Tibial nerve (tissue), 4 donors: ENCODE measurements at places on chromosomes 3 and 15.
A peak's percentile ranks its signal among the peaks of the same experiment; 100 is the strongest.

DNA sequence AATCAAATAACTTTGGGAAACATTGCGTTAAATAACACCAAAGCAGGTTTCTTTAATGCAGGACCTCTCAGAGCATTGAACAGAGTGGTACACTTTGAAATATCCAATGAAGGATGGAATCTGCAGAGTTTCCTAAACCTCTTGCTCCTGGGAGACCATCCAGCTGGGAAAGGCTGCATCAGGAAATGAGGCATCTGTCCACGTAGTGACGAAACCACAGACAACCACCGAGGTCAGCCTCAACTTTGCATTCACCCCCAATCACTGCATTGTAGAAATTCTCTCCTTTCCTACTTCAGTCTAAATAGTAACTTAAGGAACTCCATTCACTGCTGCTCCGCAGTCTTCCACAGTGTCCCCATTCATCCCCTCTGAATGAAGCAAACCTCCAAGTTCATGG lies 41.5 kb upstream of the CDV3 start:
- no peaks in the 10 kb centered on the region for H3K36me3 ChIP-seq
- DNase-seq: no peak
- H3K27ac ChIP-seq: no peak overlapping the region
- H3K4me1 ChIP-seq: peaks cover 17% of the 10 kb centered on the region
- no peaks in the 10 kb centered on the region for H3K27me3 ChIP-seq

DNA sequence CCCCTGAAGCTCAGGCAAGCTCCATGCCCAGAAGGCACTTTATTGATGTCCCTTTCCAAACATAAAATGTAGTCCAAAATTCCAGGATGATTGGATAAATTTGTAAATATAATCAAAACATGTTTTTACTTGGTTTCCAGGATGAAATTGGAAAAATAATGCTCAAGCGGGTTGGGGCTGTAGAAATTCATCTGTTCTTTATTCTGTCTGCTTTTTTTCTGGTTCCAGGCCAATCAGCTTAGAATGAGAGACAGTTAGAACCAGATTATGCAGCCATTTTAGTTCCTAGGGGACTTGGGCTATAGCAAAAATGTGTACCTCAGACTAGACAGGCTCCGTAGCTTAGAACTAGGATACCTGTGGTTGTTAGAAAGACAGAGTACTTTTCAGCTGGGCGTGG lies 450.8 kb downstream of the MCTP2 start:
- no peaks in the 10 kb centered on the region for H3K4me1 ChIP-seq
- H3K27me3 ChIP-seq: no peaks in the 10 kb centered on the region
- H3K27ac ChIP-seq: no peak overlapping the region
- no peaks in the 10 kb centered on the region for H3K36me3 ChIP-seq
- H3K4me3 ChIP-seq: no peak overlapping the region
- no peak for DNase-seq

- H3K27me3 ChIP-seq: no peaks in the 10 kb centered on the region
- peaks cover 52% of the 10 kb centered on the region for H3K4me1 ChIP-seq
Observed at GRCh38 chr15:75693501-75694240, 19.0 kb downstream of the CSPG4 start.

GRCh38 chr3:160478338-160478737 lies 28.8 kb upstream of the TRIM59 start:
- H3K36me3 ChIP-seq: no peaks in the 10 kb centered on the region
- no peaks in the 10 kb centered on the region for H3K4me1 ChIP-seq
- H3K27ac ChIP-seq: no peak overlapping the region
- H3K4me3 ChIP-seq: no peak overlapping the region

DNA sequence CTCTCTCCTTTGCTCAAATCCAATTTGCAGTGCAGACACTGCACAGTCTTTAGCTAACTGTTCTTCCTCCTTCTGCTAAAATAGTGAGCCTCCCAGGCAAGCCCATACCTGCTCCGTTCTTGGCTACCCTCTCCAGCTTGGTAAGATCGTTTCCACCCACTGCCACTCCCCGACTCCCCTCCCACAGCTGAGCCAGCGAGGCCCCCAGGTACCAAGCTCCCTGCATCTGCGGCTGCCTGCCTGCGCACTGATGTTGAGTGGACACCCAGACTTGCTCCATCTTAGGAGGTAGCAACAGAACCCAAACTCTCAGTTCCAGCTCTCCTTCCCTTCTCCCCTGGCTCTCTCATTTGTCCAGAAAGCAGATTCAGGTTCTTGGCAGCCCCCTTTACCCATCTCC lies 7.9 kb upstream of the TNK2 start:
- H3K27me3 ChIP-seq: no peaks in the 10 kb centered on the region
- H3K36me3 ChIP-seq: no peaks in the 10 kb centered on the region

DNA sequence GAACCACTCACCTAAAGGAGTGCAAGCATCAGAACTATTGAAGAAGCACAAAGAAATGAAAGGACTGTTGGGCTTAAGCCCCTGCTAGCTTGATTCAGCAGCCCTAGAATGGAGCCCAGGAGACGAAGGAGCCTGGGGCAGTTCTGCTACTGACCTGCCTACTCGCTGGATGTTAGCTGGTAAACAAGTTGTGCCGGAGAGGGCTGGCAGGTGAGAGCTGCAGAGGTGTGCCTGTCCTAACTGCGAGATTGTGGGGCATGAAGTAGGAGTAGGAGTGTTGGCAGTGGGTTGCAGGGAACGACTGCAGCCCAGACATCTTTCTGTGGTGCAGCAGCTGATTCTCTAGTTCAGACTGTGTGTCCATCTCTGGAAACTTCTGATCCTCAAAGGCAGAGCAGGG lies 75.2 kb upstream of the GSK3B start:
- no peak for DNase-seq
- H3K4me1 ChIP-seq: no peaks in the 10 kb centered on the region
- no peaks in the 10 kb centered on the region for H3K36me3 ChIP-seq
- no peak overlapping the region for H3K4me3 ChIP-seq

- no peak overlapping the region for H3K27ac ChIP-seq
- no peaks in the 10 kb centered on the region for H3K27me3 ChIP-seq
- H3K4me1 ChIP-seq: peaks cover 48% of the 10 kb centered on the region
- DNase-seq: no peak
Observed at GRCh38 chr3:52707585-52707984, 1.7 kb downstream of the SPCS1 start.

- no peak overlapping the region for H3K27ac ChIP-seq
- DNase-seq: peak; percentile 75
- no peaks in the 10 kb centered on the region for H3K36me3 ChIP-seq
- no peaks in the 10 kb centered on the region for H3K4me1 ChIP-seq
- H3K27me3 ChIP-seq: no peaks in the 10 kb centered on the region
Observed at GRCh38 chr3:56251343-56251945, 216.8 kb downstream of the ERC2 start.

DNA sequence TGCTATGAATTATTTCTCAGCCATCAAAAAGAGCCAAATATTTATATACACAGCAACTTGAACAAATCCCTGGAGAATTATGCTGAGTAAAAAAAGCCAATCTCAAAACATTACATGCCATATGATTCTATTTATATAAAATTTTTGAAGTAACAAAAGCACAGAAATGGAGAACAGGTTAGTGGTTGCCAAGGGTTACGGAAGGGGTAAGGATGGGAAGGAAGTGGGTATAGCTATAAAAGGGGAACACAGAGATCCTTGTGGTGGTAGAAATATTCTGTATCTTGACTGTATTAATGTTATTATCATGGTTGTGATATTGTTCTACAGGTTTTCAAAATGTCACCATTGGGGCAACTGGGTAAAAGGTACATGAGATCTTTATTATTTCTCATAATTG lies 62.3 kb upstream of the ASB14 start:
- no peak overlapping the region for H3K27ac ChIP-seq
- no peaks in the 10 kb centered on the region for H3K36me3 ChIP-seq
- DNase-seq: no peak
- no peaks in the 10 kb centered on the region for H3K27me3 ChIP-seq
- H3K4me1 ChIP-seq: no peaks in the 10 kb centered on the region

GRCh38 chr3:13111873-13112520 lies 38.8 kb upstream of the IQSEC1 start:
- DNase-seq: no peak
- H3K27ac ChIP-seq: no peak overlapping the region
- no peak overlapping the region for H3K4me3 ChIP-seq
- no peaks in the 10 kb centered on the region for H3K36me3 ChIP-seq
- no peaks in the 10 kb centered on the region for H3K4me1 ChIP-seq
- H3K27me3 ChIP-seq: no peaks in the 10 kb centered on the region

- H3K27ac ChIP-seq: peak overlapping the region; percentile 98
- no peaks in the 10 kb centered on the region for H3K27me3 ChIP-seq
- no peak for DNase-seq
Observed at GRCh38 chr3:186782542-186783057, 777 bp upstream of the EIF4A2 start.

DNA sequence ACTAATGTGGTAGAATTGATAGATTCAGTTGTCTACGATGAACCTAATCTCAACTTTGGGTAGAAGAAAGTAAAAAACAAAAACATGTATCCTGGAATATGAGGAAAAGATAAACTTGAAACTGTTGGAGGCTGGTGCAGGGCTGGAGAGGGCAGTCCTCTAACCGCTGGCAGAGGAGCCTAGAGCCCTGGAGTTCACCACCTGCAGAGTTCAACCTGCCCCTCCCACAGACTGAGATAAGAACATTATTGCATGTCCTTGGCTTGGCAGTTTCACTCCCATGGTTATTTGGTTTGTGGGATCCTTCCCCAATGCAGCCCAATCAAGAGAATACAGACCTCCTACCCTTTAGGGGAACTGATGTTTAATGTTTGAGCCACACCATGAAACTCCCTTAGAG lies 53.2 kb upstream of the GATM start:
- H3K27ac ChIP-seq: no peak overlapping the region
- no peak overlapping the region for H3K4me3 ChIP-seq
- H3K36me3 ChIP-seq: no peaks in the 10 kb centered on the region

GRCh38 chr3:53180305-53181023 lies 19.5 kb downstream of the PRKCD start:
- peaks cover 9% of the 10 kb centered on the region for H3K4me1 ChIP-seq
- no peaks in the 10 kb centered on the region for H3K27me3 ChIP-seq
- H3K27ac ChIP-seq: no peak overlapping the region

GRCh38 chr15:82039871-82040270 lies 5.9 kb downstream of the MEX3B start:
- peaks cover 16% of the 10 kb centered on the region for H3K4me1 ChIP-seq
- H3K4me3 ChIP-seq: no peak overlapping the region
- H3K27ac ChIP-seq: no peak overlapping the region
- no peak for DNase-seq
- H3K36me3 ChIP-seq: peaks cover 10% of the 10 kb centered on the region
